ENCODE measurements at places on chromosomes 7 and 10. TPM values are rescaled to one million over a fixed set of nuclear protein-coding genes. Genes with fewer than 3 reads are reported as not detected.

The GPER1 gene
- not detected for total RNA-seq

The DIP2C gene
- 7.5 TPM for total RNA-seq

GRCh38 chr7:74101061-74101681 is 17.6 kb downstream of the LIMK1 start:
- DNase-seq: no peak

DNA sequence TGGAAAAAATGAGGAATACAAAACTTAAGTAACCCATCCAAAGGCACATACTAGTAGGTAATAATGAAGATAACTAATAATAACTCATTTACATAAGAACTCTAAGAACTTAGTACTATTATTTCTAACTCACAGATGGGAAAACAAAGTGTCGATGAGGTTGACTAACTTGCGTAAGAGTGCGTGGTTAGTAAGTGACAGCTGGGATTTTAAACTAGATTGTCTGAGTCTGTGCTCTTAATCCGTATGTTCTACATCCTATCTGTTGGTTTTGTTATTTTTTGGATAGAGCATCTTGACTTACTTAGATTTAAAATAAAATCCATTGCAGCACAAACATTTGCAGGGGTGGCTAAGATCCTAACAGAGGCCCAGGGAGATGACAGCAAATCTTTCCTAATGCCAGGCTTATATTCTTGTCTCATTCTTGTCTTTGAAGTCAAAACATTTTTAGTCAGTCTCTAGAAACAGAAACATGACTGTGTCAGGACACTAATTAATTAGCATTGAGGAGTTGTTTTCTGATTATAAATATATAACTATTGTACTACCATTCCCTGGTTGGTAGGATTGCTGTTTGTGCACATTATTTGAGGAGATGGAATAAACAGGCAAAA is 11.7 kb downstream of the RPA3 start:
- DNase-seq: no peak

- peak; percentile 73 for DNase-seq
These were observed 6.5 kb upstream of the C10orf105 start for GRCh38 chr10:71725998-71726579.

Measured in GM23338 (cell line).